ENCODE measurements at places on chromosomes 1 and 21. TPM values are rescaled to one million over a fixed set of nuclear protein-coding genes. Genes with fewer than 3 reads are reported as not detected.

PCAT6 gene
- 3.3 TPM for polyA plus RNA-seq

SYT14 gene
- 0.34 TPM for polyA plus RNA-seq

- no peak for DNase-seq
Measured at GRCh38 chr1:29639741-29640427, 403.6 kb downstream of the PTPRU start.

- DNase-seq, result no peak
Measured at GRCh38 chr1:228063251-228064191, 19.0 kb upstream of the ARF1 start.

- no peak for DNase-seq
Measured at GRCh38 chr1:70397013-70397412, 14.1 kb upstream of the CTH start.

Measured in left lung (tissue), 14 donors.